ENCODE measurements at places on chromosomes 7 and 10.

DNA sequence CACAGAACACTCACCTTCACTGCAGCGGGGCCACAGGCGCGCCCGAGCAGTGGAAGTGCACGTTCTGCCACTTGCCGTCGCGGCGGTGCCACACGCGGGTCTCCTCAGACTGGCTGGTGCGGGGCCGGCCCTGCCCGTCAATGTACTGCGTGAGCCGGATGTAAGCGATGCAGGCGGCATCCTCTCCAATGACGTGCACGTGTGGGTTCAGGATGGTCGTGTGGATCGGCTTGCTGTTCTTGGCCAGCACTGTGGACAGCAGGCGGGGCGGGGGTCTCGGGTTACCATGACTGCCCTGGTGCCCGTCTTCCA is 19.2 kb downstream of the YKT6 start:
- no peak for DNase-seq

DNA sequence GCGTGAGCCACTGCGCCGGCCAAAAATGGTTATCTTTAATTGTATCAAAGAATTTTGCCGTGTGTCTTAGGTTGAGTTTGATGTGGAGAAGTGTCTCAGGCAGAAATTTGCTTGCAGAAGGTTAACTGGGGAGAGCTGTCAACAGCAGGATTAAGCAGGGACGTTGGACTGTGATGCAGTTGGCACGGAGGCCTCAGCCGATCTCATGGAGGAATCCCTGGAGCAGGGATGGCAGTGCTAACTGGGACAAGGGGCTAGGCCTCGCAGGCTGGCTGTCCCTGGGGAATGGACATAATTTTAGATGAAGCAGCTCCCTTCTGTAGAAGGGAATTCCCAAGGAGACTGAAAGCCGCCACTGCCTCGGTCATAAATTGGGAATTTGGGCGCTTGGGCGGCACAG is 12.3 kb upstream of the KIF5B start:
- peak; percentile 32 for DNase-seq

DNA sequence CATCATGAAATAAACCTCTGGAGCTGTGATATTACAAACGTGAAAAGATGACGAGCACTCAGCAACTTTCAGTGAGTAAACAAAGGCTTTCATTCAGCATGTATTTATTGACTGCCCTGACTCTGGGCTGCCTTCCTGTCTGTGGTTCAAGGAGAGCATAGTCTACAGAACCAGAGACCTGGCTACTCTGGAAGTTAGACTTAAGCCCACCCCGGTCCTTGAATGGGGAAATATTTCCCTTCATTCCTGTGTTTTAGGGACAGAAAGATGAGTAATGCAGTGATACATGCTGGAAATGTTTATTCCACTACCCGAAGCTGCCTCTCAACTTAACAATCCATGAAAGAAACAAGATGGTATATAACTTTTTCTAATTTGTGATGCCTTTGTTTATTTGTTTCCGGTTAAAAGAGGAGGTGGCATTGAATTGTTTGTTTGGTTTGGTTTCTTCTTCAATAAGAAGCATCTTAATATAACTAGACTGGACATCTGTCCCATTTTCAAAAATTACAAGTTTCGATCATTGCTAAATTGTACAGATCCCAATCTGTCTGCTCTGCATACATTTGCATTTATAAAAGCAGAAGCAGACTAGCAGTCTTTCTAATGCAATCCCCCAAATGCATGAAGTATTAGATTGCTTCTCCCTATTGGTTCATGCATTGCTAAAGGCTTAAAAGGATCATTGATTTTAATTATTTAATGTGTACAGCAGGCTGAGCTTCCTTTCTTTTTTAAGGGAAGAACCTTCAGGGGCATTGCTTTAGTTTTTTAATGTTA is 57.7 kb downstream of the TRUB1 start:
- DNase-seq, result no peak

- DNase-seq, result no peak
Measured at GRCh38 chr10:86653379-86653778, 968 bp upstream of the OPN4 start.
